ENCODE measurements at places on chromosomes 16 and 17. TPM values are rescaled to one million over a fixed set of nuclear protein-coding genes. Genes with fewer than 3 reads are reported as not detected.
A peak's percentile ranks its signal among the peaks of the same experiment; 100 is the strongest.

GRCh38 chr16:85821390-85822135, 22.1 kb downstream of the COX4I1 start:
- no peak overlapping the region for H3K4me3 ChIP-seq
- H3K4me1 ChIP-seq: no peaks in the 10 kb centered on the region
- peak; percentile 67 for DNase-seq
- peaks cover 19% of the 10 kb centered on the region for H3K27me3 ChIP-seq
- no peaks in the 10 kb centered on the region for H3K36me3 ChIP-seq
- H3K27ac ChIP-seq: no peak overlapping the region

FGF11 gene
- total RNA-seq: 6.0 TPM

- peaks cover 3% of the 10 kb centered on the region for H3K36me3 ChIP-seq
- H3K4me1 ChIP-seq: no peaks in the 10 kb centered on the region
- H3K27ac ChIP-seq: no peak overlapping the region
- peaks cover 24% of the 10 kb centered on the region for H3K27me3 ChIP-seq
These were observed 57.7 kb upstream of the RPL38 start for GRCh38 chr17:74145756-74146155.

TBX6 gene
- 0.55 TPM for total RNA-seq

DNA sequence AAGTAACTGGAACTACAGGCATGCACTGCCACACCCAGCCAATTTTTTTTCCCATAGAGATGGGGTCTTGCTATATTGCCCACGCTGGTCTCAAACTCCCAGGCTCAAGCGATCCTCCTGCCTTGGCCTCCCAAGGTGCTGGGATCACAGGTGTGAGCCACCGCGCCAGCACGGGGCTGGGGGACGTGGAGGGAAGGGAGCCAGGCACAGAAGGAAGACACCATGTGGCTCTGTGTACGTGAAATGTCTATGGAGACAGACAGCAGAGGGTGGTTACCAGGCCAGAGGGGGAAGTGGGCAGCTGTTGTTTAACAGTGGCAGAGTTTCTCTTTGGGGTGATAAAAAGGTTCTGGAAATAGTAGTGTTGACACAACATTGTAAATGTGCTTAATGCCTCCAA, 4.6 kb upstream of the PIEZO1 start:
- peaks cover 14% of the 10 kb centered on the region for H3K4me1 ChIP-seq
- DNase-seq: no peak
- no peaks in the 10 kb centered on the region for H3K36me3 ChIP-seq

SPATA33 gene
- total RNA-seq: 12.6 TPM

GRCh38 chr17:64783556-64784352, 121.6 kb upstream of the SMURF2 start:
- H3K36me3 ChIP-seq: peaks cover 5% of the 10 kb centered on the region
- H3K4me1 ChIP-seq: peaks cover 23% of the 10 kb centered on the region
- no peak overlapping the region for H3K27ac ChIP-seq
- H3K4me3 ChIP-seq: no peak overlapping the region
- no peak for DNase-seq

ABCC3 gene
- 16.0 TPM for total RNA-seq

DNA sequence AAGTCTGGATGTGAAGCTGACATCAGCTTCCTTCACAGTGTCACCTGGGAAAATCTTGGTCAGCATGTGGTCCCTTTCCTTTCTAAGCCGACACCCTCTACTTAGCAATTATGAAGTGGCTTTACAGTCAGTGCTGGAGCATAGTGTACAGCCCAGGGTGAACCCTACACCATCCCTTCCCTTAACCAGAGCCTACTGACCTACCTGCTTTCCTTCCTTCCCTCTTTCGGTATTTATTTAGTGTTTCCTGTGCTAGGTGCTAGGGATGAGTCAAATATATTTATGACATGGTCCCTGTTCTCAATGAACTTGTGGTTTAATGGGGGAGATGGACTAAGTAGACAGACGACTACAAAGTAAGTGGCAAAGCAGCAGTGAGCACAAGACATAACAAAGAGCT, 77.5 kb downstream of the CDK5R1 start:
- H3K27me3 ChIP-seq: no peaks in the 10 kb centered on the region
- H3K36me3 ChIP-seq: peaks cover 16% of the 10 kb centered on the region
- H3K4me1 ChIP-seq: peaks cover under 1% of the 10 kb centered on the region
- DNase-seq: no peak
- H3K4me3 ChIP-seq: no peak overlapping the region

DNA sequence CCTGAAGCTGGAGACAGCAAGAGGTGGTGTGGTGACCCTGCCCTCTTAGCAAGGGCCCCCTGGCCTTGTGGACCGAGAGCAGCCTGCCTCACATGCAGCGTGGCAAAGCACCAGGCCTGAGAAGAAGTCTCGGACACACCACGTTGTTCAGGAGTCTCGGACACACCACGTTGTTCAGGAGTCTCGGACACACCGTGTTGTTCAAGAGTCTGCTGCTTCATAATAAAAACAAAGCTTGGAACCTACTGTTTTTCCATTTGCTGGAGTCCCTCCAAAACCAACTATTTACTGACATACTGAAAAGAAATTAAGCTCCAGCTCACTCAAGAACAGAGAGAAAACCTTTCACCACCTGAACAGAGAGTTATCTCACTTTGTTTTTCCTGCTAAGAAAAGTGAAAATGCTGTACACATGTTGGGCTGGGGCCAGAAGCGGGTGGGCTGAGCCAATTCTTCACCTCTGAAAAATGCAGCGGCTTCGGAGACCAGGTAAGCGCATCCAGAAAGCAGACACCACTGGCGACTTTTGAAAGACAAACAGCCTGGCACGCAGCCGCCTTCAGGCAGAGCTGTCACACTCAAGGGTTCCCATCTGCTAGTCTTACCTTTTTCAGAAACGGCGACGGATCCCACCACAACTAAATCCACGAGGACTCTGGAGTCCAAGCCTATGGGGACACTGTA, 8.9 kb downstream of the MTHFSD start:
- no peaks in the 10 kb centered on the region for H3K27me3 ChIP-seq
- DNase-seq: no peak
- H3K4me3 ChIP-seq: no peak overlapping the region
- H3K36me3 ChIP-seq: peaks cover under 1% of the 10 kb centered on the region
- H3K4me1 ChIP-seq: peaks cover 9% of the 10 kb centered on the region

MLLT6 gene
- 50.0 TPM for total RNA-seq

DNA sequence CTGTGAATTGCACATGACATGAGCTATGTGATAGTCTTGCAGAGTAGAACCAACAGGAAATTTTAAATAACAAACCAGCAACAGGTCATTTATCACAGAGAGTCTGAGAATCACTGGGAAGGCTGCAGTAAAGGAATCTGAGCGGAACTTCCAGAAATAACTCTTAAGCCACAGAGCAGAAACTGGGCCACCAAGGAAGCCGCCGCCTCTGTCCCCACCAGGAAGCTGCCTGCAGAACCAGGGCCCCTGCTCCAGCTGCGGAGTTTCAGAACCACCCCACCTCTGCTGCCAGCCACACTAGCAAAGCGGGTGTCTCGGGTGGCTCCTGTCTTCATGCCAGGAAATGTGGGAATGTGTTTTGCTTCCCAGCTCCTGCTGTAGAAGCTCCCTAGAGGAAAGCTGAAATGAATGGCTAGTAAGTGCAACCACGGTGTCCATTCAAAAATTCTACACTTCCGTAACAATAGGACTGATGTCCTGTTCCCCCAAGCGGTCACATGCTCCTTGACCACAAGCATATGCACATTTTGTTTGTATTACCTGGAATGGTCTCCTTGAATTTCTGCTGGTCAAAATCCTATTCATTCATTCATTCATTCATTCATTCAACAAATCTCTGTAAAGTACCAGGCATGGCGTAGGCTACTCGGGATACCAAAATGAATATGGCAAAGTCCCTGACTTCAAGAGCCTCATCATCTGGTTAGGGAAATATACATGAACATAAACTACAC, 7.7 kb upstream of the ITPRIPL2 start:
- H3K27me3 ChIP-seq: no peaks in the 10 kb centered on the region
- H3K36me3 ChIP-seq: no peaks in the 10 kb centered on the region
- no peak overlapping the region for H3K4me3 ChIP-seq
- H3K27ac ChIP-seq: no peak overlapping the region
- H3K4me1 ChIP-seq: peaks cover 29% of the 10 kb centered on the region

NTN1 gene
- total RNA-seq: 4.0 TPM

- H3K4me3 ChIP-seq: no peak overlapping the region
- H3K36me3 ChIP-seq: no peaks in the 10 kb centered on the region
- no peaks in the 10 kb centered on the region for H3K27me3 ChIP-seq
- no peak for DNase-seq
These were observed 15.8 kb downstream of the DRC3 start for GRCh38 chr17:17988427-17988945.

DNA sequence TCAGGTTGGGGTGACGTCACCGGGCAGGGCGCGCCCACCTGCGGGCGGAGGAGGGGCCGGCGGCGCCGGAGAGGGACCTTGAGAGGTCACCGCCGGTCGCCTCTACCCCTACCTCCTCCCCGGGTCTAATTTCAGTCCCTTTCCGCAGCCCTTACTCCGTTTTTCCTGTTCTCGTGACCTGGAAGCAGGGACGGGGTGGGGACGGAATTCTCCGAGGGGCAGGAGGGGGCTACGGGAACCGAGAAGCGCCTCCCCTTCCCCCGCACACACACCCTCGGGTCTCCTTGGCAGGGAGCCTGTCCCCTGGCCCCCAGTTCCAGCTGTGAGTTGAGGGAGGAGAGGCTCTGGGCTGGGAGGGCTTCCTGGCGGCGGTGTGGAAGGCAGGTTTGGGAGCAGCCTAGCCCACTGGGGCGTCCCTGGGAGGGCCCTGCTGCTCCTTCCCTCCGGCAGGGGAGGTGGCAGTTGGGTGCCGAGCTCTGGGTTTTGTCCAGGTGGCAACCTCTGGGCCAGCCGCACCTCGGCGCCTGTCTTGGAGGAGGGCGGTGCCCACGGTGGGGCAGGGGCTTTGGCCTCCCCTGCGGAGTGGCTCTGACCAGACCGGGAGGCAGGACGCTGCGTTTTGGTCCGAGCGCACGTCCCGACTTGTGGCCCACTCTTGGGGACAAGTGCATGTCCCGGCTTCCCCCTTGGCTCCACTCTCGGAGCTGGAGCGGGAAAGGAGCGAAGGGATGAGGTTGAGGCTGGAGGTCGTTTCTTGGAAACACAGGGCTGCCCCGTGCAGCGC, 773 bp downstream of the SYNGR3 start:
- no peak for DNase-seq
- peaks cover 14% of the 10 kb centered on the region for H3K27me3 ChIP-seq
- peak overlapping the region; percentile 6 for H3K4me3 ChIP-seq

GRCh38 chr16:427250-427649, 1.8 kb downstream of the RAB11FIP3 start:
- peaks cover 2% of the 10 kb centered on the region for H3K36me3 ChIP-seq
- H3K4me1 ChIP-seq: peaks cover 38% of the 10 kb centered on the region
- no peaks in the 10 kb centered on the region for H3K27me3 ChIP-seq
- no peak for DNase-seq
- peak overlapping the region; percentile 65 for H3K27ac ChIP-seq
- H3K4me3 ChIP-seq: peak overlapping the region; percentile 75

DNA sequence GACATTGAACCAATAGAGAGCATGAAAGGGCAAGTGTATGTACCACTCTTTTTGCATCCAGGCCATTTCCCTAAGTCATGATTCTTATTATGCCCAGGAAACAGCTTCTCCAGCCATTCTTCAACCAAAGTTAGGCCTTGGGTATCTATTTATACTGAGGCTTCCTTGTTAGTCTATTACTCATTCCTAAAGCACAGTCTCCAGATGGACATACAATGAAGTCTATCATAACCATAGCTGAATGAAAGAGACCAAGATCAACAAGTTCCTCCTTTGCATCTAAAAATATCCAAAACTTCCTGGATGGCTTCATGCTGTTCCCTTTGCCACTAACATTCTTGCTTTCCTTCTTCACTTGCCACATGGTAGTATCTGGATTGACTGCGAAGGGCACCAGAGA, 265.9 kb downstream of the CDH8 start:
- H3K4me1 ChIP-seq: peaks cover 9% of the 10 kb centered on the region
- DNase-seq: no peak
- no peak overlapping the region for H3K4me3 ChIP-seq
- no peaks in the 10 kb centered on the region for H3K36me3 ChIP-seq

RBFOX1 gene
- total RNA-seq: not detected

DNA sequence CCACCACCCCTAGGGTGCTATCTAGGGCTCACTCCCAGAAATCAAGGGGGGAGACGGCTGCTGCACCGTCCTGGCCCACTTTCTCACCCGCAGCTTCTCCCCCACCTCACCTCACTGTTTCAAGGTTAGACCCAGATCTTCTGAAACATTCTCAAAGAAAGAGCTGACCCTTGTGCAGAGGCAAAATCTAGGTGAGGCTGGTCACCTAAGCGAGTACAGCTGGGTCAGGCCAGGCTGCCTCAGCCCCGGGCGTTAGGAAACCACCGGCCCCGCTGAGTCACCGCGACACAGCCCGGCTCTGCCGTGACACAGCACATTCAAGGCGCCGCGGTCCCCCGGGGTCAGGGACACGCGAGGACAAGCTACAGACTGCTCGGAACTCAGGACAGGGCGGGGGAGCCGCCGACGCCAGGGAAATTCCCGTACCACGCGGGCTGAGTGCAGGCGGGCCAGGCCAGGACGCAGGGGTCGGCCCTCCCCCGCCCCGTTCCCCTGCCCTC, 27.1 kb downstream of the GNPTG start:
- H3K4me1 ChIP-seq: peaks cover 19% of the 10 kb centered on the region
- peak overlapping the region; percentile 76 for H3K4me3 ChIP-seq
- H3K36me3 ChIP-seq: no peaks in the 10 kb centered on the region
- DNase-seq: peak; percentile 94
- H3K27ac ChIP-seq: peak overlapping the region; percentile 80

USP7 gene
- total RNA-seq: 81.1 TPM

DNA sequence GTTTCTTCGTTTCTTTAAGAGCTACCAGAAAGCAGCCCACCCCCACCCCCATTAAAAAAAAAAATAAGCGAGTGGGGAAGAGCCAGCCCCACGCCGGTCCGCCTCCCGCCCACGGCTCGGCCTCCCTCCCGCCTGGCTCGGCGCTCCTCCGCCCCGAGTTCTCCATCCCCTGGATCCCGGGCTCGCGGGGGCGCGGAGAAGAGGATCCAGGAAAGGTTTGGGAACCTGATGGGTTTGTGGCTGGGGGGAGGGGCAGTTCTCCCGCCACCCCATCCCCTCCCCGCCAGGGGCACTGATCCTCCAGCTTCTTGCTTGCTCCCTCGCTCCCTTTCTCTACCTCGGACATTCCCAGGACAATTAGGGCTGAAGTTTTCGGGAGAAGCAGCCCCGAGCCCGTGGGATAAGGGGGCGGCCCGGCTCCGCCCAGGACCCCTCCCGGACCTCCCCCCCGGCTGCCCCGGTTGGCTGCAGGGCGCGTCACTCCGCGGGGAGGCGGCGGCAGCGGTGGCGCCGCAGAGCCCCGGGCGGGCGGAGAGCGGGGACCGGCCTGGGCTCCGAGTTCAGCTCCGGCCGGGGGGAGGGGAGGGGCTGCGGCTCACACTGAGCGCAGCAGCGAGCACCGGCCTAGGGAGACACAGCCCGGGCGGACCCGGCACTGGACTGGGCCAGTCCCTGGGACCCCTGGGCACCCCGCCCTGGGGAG, 1.0 kb upstream of the SALL1 start:
- H3K27ac ChIP-seq: no peak overlapping the region
- peaks cover 71% of the 10 kb centered on the region for H3K27me3 ChIP-seq
- no peak for DNase-seq
- H3K36me3 ChIP-seq: peaks cover 3% of the 10 kb centered on the region

GRCh38 chr16:86988920-86989696, 328.1 kb downstream of the C16orf95 start:
- DNase-seq: peak; percentile 85
- H3K27me3 ChIP-seq: no peaks in the 10 kb centered on the region
- no peak overlapping the region for H3K27ac ChIP-seq
- H3K36me3 ChIP-seq: no peaks in the 10 kb centered on the region
- no peak overlapping the region for H3K4me3 ChIP-seq

All from chondrocyte (in vitro differentiated cells).